ENCODE measurements at places on chromosomes 2 and 18.

DNA sequence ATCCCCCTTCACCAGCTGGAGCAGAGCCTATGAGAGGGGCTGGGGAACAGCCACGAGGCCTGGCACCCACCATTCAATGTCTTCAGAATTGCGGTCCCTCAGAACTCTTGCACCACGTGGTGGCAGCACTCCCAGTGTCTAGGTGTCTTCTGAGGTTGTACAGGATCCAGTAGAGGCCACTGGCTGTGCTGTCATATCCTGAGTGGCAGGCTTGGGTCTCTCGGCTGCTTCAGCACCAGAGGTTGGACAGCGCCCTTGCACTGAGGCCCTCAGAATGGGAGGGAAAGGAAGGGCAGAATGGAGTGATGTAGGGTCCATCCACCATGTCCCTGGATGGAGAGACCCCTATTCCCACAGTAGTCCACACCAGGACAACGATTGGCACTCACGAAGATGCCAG lies 112.0 kb upstream of the TEKT4 start:
- DNase-seq, result peak; percentile 64

DNA sequence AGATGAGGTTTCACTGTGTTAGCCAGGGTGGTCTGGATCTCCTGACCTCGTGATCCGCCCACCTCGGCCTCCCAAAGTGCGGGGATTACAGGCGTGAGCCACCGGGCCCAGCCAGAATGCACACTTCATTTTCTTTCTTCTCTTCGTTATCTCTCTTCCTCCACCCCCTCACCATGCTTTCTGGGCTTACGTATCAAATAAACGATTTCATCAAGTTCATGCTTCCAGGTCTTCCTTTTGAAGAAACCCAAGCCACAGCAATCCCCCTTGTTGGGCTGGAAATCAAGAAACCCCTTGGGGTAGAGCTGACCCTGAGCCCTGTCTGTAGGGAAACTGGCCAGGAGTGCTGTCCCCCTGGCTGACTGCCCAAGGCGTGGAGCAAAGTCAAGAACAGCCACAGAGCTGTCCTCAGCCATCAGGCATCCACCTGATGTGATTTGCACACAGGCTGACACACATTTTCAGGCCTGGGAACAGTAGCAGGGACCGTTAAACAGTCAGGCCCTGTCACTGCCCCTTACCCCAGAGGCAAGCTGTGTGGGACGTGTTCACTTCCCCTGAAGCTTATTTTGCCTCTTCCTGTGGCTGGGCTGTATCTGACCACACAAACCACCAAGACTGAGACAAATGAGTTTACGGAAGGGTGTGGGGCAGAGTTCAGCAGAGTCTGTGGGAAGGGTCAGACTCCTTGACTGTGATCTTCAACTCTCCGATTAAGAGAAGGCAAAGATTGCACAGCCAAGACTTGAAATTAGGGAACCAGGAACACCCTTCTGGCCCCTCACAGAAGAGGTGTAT lies 15.1 kb upstream of the NMUR1 start:
- no peak for DNase-seq

DNA sequence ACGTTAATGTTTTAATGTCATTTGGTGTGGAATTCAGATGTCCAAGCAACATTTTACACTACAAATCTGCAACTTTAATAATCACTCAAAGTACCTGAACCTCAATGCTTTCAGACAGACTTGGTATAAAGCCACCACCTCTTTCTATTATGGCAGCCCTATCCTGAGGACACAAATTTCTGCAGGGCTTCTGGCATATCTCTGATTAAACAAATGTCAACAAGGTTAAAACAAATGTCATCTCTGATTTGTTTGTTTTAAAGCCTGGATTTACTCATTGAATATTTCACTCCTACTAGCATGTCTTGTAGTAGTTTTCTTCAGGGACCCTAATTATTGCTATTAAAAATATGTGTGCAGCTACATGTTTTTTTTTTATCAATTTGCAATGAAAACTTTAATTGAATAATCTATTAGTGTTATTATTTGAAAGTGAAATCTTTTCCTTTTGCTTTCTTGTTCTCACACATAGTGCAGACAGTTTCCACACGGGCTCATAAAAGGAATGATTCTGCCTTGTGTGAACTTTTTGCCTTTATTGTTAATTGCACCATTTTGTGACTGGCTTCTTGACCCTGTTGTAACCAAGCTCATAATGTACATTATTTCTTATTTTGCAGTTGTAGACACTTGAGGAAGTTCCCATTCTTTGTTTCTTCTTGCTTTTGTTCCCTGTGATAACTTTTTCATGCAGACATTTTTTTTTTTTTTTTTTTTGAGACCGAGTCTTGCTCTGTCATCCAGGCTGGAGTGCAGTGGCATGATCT lies 30.1 kb downstream of the IL37 start:
- DNase-seq, result no peak

GRCh38 chr18:70387027-70387426 lies 98.2 kb downstream of the SOCS6 start:
- no peak for DNase-seq

- DNase-seq, result peak; percentile 2
These were observed 239.9 kb downstream of the SPAG16 start for GRCh38 chr2:213524164-213524563.

DNA sequence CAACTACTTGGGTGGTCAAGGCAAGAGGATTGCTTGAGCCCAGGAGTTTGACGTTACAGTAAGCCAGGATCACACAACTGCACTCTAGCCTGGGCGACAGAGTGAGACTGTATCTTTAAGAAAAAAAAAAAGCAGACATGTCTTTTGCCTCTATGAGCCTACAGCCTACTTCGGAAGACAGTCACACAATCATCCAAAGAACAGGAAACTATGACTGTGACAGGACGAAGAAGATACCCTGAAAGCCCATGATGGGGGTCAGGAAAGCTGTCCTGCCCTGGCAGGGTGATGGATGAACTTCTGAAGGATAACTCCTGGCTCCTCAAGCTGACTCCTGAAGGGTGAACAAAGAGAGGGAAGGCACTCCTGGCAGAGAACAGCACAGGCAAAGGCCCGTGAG lies 251.7 kb upstream of the SIX2 start:
- DNase-seq, result peak; percentile 20

- peak; percentile 92 for DNase-seq
These were observed 3.1 kb downstream of the PAIP2B start for GRCh38 chr2:71223767-71224333.

DNA sequence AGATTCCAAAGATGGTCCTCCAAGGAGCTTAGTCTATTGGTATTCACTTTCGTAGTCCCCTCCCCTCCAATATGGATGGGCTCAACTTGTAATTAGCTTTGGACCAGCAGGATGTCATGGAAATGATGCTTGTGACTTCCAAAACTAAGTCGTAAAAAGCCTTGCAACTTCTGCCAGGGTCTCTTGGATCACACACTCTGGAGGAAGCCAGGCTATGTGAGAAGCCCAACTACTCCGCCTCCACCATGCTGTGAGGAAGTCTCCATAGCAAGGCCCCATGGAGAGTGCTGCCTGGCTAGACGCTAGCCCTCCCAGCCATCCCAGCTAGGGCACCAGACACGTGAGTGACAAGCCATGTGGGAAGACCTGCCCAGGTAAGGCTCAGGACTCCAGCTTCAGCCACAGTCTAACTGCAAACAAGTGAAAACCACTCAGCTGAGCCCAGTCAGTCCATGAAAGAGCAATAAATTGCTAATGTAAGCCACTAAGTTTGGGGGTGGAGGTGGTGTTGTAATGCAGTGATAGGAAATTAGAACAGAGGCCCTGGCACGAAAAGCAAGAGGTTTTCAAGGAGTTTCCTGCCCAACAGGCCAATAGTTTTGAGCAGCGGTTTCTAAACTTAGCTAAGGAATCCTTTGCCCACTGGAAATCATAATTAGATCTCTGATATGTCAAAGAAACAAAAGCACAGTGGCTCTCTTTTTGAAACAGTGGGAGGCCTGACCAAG lies 77.5 kb upstream of the GLI2 start:
- DNase-seq, result no peak

GRCh38 chr2:161571051-161571429 lies 53.2 kb upstream of the SLC4A10 start:
- no peak for DNase-seq

- DNase-seq, result peak; percentile 83
These were observed 1.1 kb upstream of the TACR1 start for GRCh38 chr2:75200140-75201096.

DNA sequence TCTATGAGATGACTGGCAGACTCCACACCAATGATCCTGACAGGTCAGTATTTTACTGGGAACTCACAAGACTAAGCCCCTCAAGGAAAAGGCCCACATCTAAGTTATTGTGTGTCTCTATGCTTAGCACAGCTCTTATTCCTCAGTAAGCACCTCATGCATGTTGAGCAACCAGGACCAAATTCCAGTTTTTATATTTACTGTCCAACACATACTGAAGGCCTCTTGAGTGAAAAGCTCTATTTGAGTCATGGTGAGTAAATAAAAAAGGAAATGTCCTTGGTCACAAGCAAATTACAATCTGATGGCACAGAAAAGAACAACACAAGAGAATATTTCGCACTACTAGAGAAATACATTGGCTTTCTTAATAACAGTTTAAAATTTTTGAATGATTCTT lies 87.9 kb upstream of the ETAA1 start:
- peak; percentile 85 for DNase-seq

DNA sequence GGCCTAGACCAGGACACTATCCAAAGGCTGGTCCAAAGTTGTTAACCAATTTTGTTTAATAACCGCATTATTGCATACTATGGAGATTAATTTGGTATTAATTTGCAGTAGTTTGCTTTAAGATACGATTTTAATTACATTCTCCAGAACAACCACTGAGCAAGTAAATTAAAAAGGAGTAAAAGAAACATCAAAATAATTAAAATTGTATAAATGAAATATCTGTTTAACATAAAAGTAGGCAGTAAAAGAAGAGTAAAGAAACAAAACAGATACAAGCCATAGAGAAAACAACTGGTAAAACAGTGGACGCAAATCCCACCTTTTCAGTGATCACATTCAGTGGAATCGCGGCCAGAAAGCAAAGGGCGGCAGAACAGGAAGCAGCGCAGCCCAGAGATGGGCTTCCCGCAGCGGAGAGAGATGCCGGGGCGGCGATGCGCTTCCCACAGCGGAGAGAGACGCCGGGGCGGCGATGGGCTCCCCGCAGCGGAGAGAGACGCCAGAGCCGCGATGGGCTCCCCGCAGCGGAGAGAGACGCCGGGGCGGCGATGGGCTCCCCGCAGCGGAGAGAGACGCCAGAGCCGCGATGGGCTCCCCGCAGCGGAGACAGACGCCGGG lies 176.8 kb downstream of the RTP5 start:
- DNase-seq, result no peak

DNA sequence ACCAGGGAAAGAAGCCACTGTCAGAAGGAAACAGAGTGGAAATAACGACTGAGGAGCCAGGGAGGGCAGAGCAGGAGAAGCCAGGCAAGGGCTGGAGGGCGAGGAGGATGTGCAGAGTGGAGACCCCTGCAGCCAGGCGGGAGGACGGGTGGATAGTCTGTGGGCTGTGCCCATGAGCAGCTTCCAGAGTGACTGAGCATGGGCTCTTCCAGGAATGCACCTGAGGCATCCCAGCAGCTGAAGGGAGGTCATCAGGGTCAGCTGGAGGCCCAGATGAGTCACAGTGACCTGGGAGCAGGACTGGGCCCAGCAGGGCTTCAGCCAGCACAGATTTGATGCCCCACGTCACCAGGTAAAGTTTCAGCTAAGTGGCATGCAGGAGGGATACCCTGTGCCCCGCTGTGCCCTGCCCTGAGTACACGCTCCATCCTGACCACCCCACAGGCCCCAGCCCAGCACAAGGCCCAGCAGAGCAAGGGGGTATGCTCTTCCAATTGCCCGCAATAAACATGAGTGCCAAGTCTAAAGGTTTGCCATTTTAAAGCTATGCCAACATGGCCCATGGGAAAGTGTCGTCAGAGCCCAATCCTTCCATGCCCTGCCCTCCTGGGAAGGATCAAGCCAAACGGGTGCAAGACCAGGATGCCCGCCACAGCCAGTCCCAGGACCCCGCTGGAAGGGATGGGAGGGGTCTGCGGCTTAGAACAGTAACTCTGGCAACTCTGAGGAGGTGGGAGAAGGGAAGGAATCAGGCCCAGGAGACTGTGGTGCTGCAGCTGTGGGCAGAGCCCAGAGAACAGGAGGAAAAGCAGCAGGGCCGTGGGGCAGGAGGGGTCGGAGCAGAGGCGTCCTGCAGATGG lies 85.7 kb downstream of the SEPTIN10 start:
- DNase-seq, result no peak

DNA sequence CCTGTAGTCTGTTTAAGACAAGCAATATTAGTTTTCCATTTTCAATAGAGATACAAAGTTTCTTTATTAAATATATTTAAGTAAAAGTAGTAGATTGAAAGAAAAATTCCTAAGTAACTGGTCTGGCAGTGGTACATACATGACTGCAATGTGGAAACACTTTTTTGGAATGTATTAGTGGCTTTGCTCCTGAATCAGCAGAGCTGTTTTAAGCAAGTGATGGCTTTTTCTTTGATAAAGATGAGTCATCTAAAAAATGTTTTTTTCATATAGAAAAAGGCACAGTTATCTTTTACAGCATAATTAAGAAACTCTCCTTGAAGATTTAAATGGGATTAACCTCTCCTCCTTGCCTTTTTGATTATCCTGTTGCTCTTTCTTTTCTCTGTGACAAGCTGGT lies 34.9 kb downstream of the KDM3A start:
- DNase-seq, result no peak

DNA sequence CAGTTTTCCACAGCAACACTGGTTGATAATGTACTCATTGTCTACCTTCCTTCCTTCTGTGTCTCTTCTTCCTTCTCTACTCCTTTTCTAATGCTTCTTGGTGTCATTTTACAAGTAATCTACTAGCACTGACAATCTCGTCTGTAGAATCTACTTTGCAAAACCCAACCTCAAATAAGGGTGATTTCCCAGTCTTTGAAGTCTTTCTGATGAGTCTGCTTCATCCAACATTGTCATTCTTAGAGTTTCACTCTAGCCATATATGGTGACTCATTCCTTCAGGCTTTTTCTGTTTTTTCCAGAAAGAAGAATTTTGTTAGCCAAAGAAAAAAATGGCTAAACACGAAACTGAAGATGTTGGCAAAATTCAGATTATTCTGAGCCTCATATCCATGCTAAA lies 288.7 kb downstream of the MBD2 start:
- no peak for DNase-seq

- no peak for DNase-seq
These were observed 182.6 kb upstream of the CHAC2 start for GRCh38 chr2:53584986-53585385.

GRCh38 chr18:68017385-68017784 lies 500.9 kb upstream of the DSEL start:
- DNase-seq, result peak; percentile 33

Measured in DMS53 (cell line).